Regular cardiac myocyte (primary cell): ENCODE measurements at places on chromosomes 2 and 18. TPM values are rescaled to one million over a fixed set of nuclear protein-coding genes. Genes with fewer than 3 reads are reported as not detected.

The SNORC gene
- 0.19 and 0.56 TPM in 2 replicates for total RNA-seq

The CEBPZOS gene
- total RNA-seq: 13.0 and 13.8 TPM in 2 replicates

The UGGT1 gene
- 92.8 and 112 TPM in 2 replicates for total RNA-seq

The LYG2 gene
- not detected in 2 replicates for total RNA-seq

The ACMSD gene
- total RNA-seq: 0.28 TPM in 1 of 2 replicates, not detected in the other

The PROC gene
- under 0.01 TPM in 1 of 2 replicates, not detected in the other for total RNA-seq

The FAP gene
- 41.2 and 274 TPM in 2 replicates for total RNA-seq

The EMX1 gene
- total RNA-seq: under 0.01 TPM in 2 replicates

The ASB18 gene
- not detected in 2 replicates for total RNA-seq

The PLCD4 gene
- 2.3 and 3.1 TPM in 2 replicates for total RNA-seq

The POTEF gene
- not detected in 2 replicates for total RNA-seq

The GCKR gene
- 1.1 and 1.9 TPM in 2 replicates for total RNA-seq

The SLC9A2 gene
- under 0.01 TPM in 1 of 2 replicates, not detected in the other for total RNA-seq

The RNF25 gene
- total RNA-seq: 24.5 and 33.2 TPM in 2 replicates

The POTEJ gene
- total RNA-seq: not detected in 2 replicates

The GPR35 gene
- total RNA-seq: 0.19 and 0.85 TPM in 2 replicates

The PASK gene
- total RNA-seq: 2.3 and 7.7 TPM in 2 replicates

The STEAP3 gene
- 7.6 and 31.4 TPM in 2 replicates for total RNA-seq

The CTLA4 gene
- under 0.01 and 1.7 TPM in 2 replicates for total RNA-seq

The C2orf80 gene
- not detected in 2 replicates for total RNA-seq

The UGT1A5 gene
- not detected in 2 replicates for total RNA-seq

The RNF149 gene
- 42.2 and 63.7 TPM in 2 replicates for total RNA-seq

The PFN4 gene
- total RNA-seq: 0.28 and 0.38 TPM in 2 replicates

The ZNF396 gene
- total RNA-seq: 1.3 and 2.0 TPM in 2 replicates

The CCDC150 gene
- 3.9 and 6.7 TPM in 2 replicates for total RNA-seq

The OTOS gene
- not detected in 2 replicates for total RNA-seq

The ARMC9 gene
- total RNA-seq: 35.1 and 44.8 TPM in 2 replicates
